Renal pelvis (tissue), 12 donors: ENCODE measurements at places on chromosomes 3 and 15. TPM values are rescaled to one million over a fixed set of nuclear protein-coding genes. Genes with fewer than 3 reads are reported as not detected.

GRCh38 chr15:81752974-81753373 lies 292.8 kb downstream of the MEX3B start:
- DNase-seq, result no peak

- DNase-seq, result no peak
Observed at GRCh38 chr3:16326724-16327349, 61.8 kb downstream of the OXNAD1 start.

DNA sequence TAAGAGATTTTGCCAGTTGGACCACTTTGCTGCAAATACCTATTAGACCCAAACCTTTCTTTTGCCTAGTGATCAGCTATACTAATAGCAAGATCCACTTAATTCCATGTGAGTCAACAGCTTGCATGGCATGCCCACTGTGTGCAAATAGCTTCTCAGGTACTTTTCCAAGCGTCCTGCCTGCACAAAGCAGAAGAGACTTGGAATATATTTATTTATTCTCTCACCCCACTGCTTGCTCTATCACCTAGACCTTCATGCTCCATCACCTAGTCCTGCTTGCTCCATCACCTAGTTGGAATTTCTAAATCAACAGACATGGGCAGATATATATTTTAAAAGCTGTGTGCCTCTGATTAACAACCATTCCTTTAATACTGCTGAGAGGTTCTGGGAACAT lies 47.6 kb downstream of the MBNL1 start:
- no peak for DNase-seq

DNA sequence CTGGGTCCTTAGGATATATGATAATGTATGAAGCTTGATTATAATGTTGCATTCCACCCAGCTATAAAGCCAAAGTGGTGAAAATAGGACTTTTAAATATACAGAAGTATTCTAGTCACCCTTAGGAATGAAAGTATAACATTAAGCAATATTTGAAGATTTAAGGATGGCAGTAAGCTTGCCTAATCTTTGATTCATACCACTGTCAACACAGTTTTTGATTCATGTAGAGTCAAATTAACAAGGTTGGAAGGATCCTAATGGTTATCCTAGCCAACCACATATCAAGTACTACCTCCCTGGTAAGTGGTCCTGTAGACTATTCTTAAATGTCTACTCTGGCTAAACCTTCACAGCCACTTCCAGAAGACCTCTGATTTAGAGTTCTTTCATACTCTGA lies 18.6 kb downstream of the ARIH1 start:
- DNase-seq, result no peak

DNA sequence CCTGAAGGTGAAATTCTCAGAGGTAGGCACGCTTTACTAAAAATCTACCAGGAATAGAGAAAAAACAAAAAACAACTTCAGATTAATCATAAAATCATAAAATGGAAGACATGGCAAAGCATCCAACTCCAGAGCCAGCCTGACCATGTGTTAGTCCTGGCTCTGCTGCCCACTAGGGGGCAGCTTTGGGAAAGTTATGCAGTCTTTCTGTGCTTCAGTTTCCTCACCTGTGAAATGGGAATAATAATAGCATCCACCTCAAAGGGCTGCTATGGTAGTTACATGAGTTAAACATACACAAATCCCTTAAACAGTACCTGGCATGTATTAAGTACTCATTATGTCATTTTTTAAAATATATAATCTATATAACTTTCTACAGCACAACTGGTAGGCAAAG lies 52.3 kb downstream of the WNT5A start:
- no peak for DNase-seq

GRCh38 chr3:179706233-179706632 lies 53.4 kb downstream of the USP13 start:
- no peak for DNase-seq

GRCh38 chr15:56244038-56244810 lies 545 bp upstream of the RFX7 start:
- peak; percentile 65 for DNase-seq

GRCh38 chr15:66796343-66796742 lies 94.3 kb downstream of the SMAD6 start:
- DNase-seq, result no peak

DNA sequence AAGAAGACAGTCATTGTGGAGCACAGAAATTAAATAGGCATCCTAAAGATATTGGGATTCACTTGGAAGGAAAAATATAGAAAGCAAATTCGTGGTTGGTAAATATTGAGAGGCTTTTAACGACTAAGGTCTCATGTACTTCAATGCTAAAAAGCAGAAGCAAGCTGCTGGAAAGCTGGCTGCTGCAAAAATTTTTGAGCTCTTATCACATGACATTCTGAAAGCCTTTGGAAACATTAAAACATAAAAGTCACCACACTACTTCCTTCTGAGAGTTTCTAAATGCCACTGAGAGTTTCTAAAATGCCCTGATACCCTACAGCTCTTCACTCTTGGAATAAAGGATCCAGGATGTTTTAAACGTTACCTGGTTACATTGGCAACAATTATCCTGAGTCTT lies 39.0 kb upstream of the CBLB start:
- DNase-seq, result no peak

GRCh38 chr3:189270248-189270832 lies 98.6 kb downstream of the TPRG1 start:
- peak; percentile 45 for DNase-seq

- DNase-seq, result no peak
Observed at GRCh38 chr15:30827625-30828303, 76.0 kb upstream of the FAN1 start.

GRCh38 chr3:117485841-117486240 lies 776.3 kb downstream of the TUSC7 start:
- DNase-seq, result no peak

GRCh38 chr3:197229178-197229577 lies 69.2 kb downstream of the DLG1 start:
- DNase-seq, result no peak

GRCh38 chr15:49152552-49153312 lies 2.7 kb downstream of the COPS2 start:
- no peak for DNase-seq

DNA sequence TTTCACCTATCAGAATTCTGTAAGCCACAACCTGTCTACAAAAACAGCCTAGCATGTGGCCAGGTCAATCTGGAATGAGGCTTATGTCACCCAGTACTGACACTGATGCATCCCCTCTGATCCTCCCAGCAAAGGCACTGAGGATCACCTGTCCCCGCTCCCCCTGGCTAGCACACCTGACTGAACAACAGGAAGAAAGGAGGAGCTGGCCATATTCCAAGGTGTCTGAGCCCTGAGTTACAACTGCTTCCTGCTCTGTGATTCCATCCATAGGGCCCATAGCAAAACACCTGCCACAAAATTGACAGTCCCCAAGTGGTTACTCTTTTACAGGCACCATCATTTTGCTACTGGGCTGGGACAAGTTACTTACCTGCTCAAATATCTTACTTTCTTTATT lies 555.5 kb upstream of the CFAP20DC start:
- no peak for DNase-seq

DNA sequence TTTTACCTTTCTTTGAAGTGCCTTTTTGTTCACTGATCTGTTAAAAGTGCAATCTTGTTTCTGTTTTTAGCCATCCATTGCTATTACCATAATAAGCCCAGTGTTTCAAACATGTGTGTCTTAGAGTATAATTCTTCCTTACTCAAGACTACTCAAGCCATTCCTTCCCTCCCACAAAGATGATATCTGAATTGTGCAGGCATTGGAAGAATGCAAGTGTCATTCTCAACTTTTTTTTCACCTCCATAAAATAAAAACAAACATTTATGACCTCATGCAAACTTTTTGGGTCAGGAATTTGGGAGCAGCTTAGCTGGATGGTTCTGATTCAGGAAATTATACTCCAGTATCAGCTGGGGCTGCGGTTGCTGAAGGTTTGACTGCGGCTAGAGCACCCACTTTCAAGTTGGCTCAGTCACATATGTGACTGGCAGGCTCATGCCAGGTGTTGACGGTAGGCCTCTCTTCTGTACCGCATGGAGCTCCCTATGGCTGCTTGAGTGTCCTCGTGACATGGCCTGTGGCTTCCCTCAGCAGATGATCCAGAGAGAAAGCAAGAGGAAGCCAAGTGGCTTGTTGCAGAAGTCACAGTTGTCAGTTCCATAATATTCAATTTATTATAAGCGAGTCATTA lies 490.8 kb downstream of the CNTN4 start:
- no peak for DNase-seq

- DNase-seq, result no peak
Observed at GRCh38 chr3:172044833-172045585, 5.6 kb downstream of the FNDC3B start.

- no peak for DNase-seq
Observed at GRCh38 chr3:42403737-42404136, 6.7 kb downstream of the LYZL4 start.

The DNAH12 gene
- polyA plus RNA-seq, result 1.7 TPM

The PRR20G gene
- not detected for polyA plus RNA-seq

The SLC6A1 gene
- polyA plus RNA-seq, result 1.2 TPM

The C3orf20 gene
- 0.77 TPM for polyA plus RNA-seq

The INO80 gene
- polyA plus RNA-seq, result 25.7 TPM

The SLC6A20 gene
- polyA plus RNA-seq, result 0.16 TPM

The GPR15 gene
- polyA plus RNA-seq, result not detected

The LTF gene
- polyA plus RNA-seq, result 2.2 TPM

The BFSP2 gene
- not detected for polyA plus RNA-seq

The FSIP1 gene
- 1.6 TPM for polyA plus RNA-seq

The SEMA3B gene
- polyA plus RNA-seq, result 126 TPM

The RAB27A gene
- polyA plus RNA-seq, result 15.4 TPM

The DNASE1L3 gene
- polyA plus RNA-seq, result 2.7 TPM

The PLA2G4D gene
- 0.04 TPM for polyA plus RNA-seq

The SPTBN5 gene
- 3.0 TPM for polyA plus RNA-seq
